ENCODE measurements at places on chromosomes 4 and X.

- DNase-seq: no peak
Measured at GRCh38 chrX:18793601-18794089, 86.2 kb downstream of the PPEF1 start.

DNA sequence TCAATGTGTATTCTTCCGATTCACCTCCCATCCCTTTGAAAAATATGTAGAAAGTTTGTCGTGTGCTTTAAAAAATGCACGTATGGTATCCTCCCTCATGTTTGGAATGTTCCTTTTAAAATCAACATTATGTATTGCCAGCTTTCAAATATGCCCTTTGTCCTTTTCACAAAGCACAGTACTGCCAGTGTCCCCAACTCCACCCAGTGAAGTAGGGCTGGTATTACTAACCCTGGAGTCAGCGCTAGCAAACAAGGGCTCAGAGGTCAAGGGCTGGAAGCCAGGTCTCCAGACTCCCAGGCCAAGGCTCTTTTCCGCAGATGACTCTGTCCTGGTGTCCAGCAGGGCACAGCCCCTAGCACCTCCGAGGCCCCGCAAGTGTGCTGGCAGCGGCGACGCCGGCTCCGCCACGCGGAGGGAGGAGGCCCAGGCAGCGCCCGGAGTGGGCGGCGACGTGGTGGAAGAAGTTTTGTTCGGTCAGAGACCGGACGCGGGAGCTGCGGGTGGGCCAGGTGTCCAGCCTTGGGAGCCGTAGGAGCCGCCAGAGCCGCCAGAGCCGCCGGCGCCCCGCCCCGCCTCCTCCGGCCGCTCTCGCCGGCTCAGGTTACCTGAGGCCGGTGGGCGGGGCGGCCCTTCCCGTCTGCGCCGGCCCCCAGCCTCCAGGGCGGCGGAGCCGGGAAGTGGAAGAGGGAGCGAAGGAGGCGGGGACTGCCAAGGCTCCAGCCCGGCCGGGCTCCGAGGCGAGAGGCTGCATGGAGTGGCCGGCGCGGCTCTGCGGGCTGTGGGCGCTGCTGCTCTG, at the start of gene IL13RA1:
Gene IL13RA1, plus strand, starts transcription at position 720 of the 799 bp plus-strand sequence. Its CDS starts 33 bp downstream, at position 753.
- DNase-seq: peak; percentile 80

GRCh38 chrX:22912616-22913015, 87.1 kb upstream of the DDX53 start:
- no peak for DNase-seq

GRCh38 chrX:19673375-19674040, 158.2 kb upstream of the MAP3K15 start:
- no peak for DNase-seq

DNA sequence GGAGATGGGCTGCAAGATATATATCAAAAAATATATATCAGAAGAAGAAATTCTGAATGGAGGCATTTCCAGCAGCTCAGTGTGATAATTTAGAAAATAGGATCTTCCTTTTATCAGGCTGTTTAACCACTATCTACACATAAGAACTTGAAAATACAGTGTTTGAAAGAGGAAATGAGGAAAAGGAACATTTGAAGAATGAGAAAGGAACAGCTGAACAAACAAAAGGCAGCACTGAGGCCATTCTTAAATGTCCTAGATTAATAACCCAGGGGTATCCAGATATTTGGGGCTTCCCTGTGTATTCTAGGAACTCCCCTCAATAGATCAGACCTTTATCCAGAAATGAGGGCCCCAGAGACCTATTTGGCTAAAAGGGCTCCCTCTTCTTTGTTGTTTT, 4.1 kb downstream of the SLC39A8 start:
- no peak for DNase-seq

DNA sequence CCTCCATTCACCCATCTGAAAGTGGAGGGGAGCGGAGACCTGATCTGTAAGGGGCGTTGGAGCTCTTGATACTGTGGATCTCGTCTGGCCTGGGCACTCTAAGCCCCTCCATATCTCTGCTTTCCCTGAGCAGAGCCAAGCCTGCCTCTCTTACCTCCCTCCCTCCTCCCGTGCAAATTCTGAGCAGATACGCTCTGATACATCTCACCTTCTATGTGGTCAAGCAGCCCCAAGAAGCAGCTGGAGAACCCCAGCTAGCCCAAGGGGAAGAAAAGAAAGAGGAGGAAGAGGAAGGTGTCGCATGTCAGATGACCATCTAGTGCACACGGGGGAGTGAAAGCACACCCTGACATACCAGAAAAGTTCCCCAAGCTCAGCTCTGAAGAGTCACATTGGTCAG, 1.9 kb upstream of the DGAT2L6 start:
- DNase-seq: no peak

- DNase-seq: no peak
Measured at GRCh38 chr4:3712936-3713335, 53.2 kb upstream of the ADRA2C start.

- DNase-seq: no peak
Measured at GRCh38 chr4:13694256-13694655, 66.7 kb upstream of the BOD1L1 start.

- no peak for DNase-seq
Measured at GRCh38 chr4:20299515-20299914, 47.8 kb downstream of the SLIT2 start.

DNA sequence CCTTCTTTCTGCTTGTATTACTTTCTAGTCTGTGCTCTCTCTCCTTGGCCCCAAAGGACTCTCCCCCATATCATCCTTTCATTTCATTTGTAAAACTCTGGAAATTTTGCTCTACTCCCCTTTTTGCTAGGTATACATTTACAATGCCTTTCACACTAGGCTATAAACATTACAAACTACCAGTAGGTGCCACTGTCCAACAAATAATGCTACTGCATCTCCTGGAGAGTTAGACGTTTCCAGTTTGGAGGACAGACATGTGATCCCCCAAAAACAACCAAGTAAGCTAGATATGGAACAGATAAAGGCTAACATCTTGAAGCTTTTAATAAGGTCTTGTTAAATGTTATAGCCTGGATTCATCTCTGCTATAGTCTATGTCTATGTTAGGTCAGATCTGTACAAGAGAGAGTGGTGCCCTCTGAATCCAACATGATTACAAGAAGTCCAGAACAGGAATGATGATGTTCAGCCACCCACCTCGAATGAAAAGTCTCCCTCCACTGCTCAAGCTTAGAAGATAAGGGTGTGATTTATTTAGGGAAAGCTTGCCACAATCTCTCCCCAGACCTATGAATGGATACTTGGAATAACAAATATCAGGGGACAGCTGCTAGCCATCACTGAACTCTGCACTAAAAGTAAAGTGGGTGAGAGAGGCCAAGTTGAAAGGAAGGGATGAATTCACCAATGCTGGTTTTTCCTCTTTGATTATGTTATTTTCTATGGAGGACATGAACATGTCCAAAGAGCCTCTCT, 14.3 kb downstream of the CBR4 start:
- DNase-seq: no peak

DNA sequence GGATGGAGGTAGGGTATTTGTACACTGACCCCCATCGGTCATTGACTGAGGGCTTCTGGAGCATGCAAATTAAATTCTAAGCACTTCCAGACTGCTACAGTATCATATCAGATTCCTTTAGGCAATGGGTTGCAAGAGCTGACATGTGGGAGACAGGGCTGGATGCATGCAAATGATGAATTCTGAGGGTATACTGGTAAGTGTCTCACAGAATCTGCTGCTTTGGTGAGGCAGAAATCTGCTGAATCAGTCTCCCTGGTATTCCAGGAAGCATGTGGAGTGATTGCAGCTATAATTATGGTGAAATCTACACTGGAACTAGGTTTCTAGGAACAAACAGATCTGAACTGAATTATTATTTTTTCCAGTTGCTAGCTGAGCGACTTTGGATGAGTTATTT, 684.9 kb upstream of the MAGEB2 start:
- no peak for DNase-seq

- DNase-seq: peak; percentile 39
Measured at GRCh38 chr4:144509088-144510015, 136.6 kb upstream of the HHIP start.

DNA sequence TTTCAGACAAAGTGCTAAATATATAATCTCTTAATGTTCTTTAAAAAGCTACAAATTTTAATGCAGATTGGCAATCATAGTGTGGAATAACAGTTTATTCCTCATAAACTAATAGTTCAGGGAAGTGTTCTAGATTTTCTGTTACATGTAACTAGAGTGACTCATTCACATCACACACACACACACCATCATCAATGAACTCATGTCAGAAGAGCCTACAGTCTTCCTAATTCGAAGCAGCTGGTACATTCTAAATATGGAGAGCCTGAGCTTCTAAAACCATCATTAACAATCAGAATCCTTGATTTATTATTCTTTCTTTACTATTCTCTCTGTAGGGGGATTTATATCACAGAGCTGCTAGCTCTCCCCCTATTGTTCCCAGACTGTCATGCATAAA, 49.6 kb downstream of the DKK2 start:
- DNase-seq: no peak

DNA sequence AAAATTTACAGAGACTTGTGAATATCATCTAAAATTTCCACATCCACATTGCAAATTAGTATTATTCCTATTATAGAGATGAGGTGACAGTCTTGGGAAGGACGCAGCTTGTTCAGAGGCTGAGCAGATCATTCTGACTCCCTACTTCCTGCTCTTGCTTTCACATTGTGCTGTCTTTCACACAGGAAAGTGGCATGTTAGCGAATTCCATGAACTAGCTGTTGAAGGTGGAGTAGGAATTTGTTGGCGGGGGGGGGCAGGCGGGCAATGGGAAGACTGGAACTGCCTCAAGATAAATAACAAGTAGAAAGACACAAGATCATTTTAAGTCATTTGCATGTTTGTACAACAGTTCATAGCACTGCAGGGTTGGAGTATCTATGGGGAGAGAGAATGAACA, 2.3 kb downstream of the PF4V1 start:
- no peak for DNase-seq

GRCh38 chrX:129718676-129719075, 20.1 kb upstream of the XPNPEP2 start:
- DNase-seq: no peak

DNA sequence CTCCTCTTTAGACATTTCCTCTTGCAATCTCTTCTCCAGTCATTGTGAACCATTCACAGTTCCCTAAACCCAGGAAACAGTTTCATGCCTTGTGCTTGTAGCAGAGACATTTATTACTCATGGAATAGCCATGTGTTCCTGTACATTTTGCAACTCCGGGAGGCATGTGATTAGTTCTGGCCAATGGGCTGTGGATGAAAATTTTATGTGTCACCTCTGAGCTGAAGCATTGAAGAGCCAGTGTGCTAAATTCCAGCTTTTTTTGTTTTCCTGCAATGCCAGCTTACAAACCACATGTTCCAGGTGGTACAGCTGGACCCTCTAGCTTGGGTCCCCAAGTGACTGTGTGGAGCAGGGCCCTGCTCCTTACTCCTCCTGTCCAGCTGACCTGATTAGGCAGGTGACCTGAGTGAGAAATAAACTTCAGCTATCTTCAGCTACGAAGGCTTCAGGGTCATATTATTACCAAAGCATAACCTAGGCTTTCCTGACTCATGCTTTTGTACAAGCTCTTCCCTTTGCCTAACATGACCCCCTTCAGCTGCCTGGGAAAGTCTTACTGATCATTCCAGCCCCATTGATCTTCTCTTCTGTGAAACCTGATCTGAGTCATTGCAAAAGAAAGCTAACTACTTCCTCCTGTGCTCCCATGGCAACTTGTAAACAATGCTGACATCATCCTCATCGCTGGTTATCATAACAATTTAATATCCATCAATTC, 200.4 kb downstream of the PTTG2 start:
- DNase-seq: no peak

- no peak for DNase-seq
Measured at GRCh38 chr4:147864607-147865006, 132.7 kb downstream of the ARHGAP10 start.

- DNase-seq: no peak
Measured at GRCh38 chr4:100362366-100362765, 155.5 kb downstream of the EMCN start.

GRCh38 chr4:107037199-107037584, 1.1 kb upstream of the DKK2 start:
- peak; percentile 29 for DNase-seq

DNA sequence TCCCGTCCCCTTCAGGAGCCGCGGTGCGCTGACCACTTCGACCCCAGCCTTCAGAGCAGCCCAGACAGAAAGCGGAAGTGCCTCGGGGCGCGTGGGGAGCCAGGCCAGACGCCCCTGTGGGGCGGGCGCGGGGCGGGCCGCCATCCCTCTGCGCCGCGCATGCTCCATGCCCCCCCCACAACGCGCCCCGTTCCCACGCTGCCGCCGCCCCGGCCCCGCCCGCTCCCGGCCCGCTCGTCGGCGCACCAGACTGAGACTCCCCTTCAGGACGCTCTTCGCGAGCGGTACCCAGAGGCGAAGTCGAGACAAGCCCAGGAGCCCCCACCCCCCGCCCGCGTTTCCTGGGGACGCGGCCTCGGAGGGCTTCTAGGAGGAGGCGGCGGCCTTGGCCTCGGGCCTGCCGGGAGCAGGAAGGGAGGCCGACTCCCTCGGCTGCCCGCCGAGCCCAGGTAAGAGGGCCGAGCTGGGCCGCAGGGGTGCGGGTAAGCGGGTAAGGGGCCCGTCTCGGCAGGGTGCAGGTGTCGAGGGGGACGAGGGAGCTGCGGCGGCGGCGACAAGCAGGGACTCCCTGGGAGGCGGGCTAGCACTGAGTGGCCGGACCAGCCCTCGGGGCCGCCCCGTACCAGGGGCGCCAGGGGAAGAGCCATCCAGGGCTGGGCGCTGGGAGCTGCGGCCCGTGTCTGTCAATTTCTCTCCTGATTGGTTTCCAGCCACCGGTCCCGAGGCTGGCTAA, at the start of gene ZFP92:
Gene ZFP92, plus strand, starts transcription at position 218 of the 733 bp plus-strand sequence. CDS start 6,851 bp downstream, outside the sequence.
- no peak for DNase-seq

GRCh38 chr4:154189346-154189745, 302.3 kb downstream of the DCHS2 start:
- DNase-seq: no peak

DNA sequence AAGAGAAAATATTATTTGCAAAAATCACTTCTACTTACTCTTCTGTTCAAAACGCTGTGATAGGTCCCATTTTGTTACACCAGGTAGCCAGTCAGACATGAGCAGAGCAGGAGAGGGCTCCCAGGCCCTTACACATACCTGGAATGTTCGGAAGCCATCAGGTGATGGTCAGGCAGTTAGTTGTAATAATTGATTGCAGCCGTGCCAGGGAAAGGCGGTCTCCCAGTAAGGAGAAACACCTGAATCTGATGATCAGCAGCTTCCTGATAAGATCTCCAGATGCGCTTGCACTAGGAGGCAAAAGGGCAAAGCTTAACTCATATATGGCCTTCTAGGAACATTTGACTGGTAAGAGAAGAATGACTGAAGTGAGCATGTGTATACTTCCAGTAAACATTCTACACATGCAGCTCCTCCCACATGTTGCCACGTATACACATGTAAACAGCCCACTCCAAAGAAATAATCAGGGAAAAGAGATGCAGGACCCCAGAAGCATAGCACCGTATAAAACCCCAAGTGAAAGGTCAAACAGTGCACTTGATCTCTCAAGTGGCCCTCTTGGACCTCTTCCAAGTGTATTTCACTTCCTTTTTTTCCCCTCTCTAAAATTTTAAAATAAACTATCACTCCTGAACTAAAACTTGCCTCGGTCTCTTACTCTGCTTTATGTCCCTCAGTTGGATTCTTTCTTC, 1338.0 kb downstream of the FSTL5 start:
- no peak for DNase-seq

GRCh38 chrX:1093121-1093520, 119.3 kb downstream of the CRLF2 start:
- DNase-seq: no peak
